ENCODE measurements at places on chromosomes 6 and 20.

DNA sequence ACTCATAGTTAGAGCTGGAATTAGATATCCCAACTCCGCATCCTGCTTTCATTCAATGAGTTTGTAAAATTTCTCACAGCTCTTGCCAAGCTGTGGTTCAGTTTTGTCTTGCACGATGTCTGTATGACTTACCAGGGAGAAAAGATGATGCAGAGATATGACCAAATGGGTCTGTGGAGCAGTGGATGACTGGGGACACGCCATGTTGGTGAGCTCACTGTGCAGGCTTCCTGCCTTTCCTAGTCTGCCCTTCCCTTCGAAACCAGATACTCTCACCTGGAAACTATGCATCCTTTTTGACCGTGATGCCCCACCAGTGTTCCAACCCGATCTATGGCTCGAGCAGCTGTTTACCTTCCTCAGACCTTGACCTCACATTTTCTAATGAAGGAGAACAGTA, 262.7 kb upstream of the BMP2 start:
- no peak for DNase-seq

- no peak for DNase-seq
These were observed 90.1 kb downstream of the ANKRD60 start for GRCh38 chr20:58138395-58138794.

GRCh38 chr6:246352-246751, 45.9 kb upstream of the DUSP22 start:
- DNase-seq, result peak; percentile 29

DNA sequence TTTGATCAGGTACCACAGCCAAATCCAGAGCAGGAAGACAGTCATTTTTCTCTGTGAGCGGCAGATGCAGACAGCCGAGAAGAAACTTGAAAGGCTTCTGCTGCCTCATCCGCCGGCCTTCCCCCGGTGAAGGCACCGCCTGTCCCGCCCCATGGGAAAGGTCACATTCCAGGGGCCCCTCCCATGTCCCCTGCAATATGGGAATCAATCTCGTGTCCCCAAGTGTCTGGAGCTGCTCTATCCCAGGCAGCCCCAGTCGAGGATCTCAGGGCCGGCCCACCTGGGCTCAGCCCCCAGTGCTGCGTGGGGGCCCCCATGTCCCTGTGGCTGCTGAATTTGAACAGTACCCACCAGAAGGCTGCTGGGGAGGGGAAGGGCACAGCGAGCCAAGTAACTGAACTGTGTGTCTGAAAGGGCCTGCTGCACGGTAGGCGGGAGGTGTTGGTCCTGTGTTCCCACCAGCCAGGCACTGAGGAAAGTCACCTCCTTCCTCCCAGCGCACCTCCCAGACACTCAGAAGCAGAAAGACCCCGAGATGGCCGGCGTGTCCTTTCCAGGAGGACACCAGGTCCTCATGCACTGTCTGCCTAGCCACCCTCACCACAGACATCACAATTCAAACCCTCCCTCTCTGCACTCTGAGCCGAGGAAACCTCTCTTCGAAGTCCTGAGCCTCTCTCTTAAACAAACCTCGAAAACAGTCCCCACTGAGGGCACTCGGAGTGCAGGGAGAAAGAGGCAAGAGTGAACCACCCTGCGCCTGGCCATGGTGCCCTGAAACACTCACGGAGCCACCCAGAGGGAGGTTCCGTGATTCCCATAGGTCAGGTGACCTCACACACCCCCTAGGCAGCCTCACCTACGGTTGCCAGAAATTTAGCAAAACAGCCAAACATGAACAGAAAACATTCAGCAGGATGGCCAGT, 99.3 kb downstream of the PSMB1 start:
- DNase-seq, result no peak

GRCh38 chr6:116545651-116546050, at the start of gene TRAPPC3L:
TRAPPC3L (minus strand) TSS chr6:116545684; CDS start chr6:116545514, 170 bp downstream.
- DNase-seq, result no peak

- DNase-seq, result no peak
These were observed 29.7 kb upstream of the GFOD1 start for GRCh38 chr6:13517116-13517515.

GRCh38 chr6:163427498-163428254, 13.2 kb downstream of the QKI start:
- DNase-seq, result no peak

DNA sequence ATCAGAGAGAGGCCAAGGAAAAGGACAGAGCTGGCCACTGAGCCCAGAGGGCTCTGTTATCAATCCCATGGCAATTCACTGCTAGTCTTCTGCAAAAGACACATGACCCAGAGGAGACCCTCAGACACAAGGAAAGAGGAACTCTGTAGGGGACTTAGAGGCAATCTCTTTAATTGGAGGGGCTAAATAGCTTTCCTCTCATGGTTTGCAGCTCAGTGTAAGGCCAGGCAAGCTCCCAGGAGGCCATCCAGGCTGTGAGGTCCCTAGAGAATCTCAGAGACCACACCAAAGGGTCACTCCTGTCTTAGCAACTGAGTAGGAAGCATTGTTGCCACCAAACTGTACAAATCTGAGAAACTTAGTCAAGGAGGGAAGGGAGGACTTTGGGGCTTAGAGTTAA, 10.0 kb upstream of the HLA-DOA start:
- DNase-seq, result no peak

All from CD4-positive, alpha-beta T cell treated with Interleukin-15 for 1 hour (primary cell).